ENCODE measurements at places on chromosomes 5 and 9.

- no peak for DNase-seq
These were observed 26.3 kb downstream of the CDK7 start for GRCh38 chr5:69261034-69261433.

- DNase-seq = no peak
These were observed 33.5 kb downstream of the MTMR12 start for GRCh38 chr5:32279223-32279622.

GRCh38 chr5:36741128-36741527, 134.7 kb downstream of the SLC1A3 start:
- no peak for DNase-seq

- no peak for DNase-seq
These were observed 115.9 kb upstream of the MINAR2 start for GRCh38 chr5:129631961-129632360.

- no peak for DNase-seq
These were observed 20.2 kb downstream of the ARSB start for GRCh38 chr5:78964889-78965288.

DNA sequence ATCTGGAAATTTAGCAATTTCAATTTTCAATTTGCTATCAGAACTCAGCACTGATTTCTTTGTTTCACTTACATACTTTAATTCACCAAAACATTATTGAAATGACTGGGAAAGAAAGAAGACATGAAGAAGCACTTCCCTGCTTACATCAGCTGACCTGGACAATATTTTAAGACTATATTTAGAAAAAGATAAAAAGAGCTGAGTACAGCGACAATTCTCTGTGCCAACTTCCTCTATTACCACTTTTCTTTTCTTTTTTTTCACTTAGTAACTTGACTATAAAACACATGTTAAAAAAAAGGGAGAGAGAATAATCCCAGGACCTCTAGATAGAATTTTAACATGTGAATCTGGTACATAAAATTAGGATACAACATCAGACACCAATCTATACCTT, 35.6 kb downstream of the MEF2C start:
- DNase-seq = no peak

All from stimulated activated CD4-positive, alpha-beta T cell treated with anti-CD3 and anti-CD28 coated beads, TNF-alpha, amount 100 ng/mL, for 48 hours (primary cell).